ENCODE measurements at places on chromosomes 4 and X. TPM values are rescaled to one million over a fixed set of nuclear protein-coding genes. Genes with fewer than 3 reads are reported as not detected.

Gene SPIN2A
- 0.44 TPM for total RNA-seq

DNA sequence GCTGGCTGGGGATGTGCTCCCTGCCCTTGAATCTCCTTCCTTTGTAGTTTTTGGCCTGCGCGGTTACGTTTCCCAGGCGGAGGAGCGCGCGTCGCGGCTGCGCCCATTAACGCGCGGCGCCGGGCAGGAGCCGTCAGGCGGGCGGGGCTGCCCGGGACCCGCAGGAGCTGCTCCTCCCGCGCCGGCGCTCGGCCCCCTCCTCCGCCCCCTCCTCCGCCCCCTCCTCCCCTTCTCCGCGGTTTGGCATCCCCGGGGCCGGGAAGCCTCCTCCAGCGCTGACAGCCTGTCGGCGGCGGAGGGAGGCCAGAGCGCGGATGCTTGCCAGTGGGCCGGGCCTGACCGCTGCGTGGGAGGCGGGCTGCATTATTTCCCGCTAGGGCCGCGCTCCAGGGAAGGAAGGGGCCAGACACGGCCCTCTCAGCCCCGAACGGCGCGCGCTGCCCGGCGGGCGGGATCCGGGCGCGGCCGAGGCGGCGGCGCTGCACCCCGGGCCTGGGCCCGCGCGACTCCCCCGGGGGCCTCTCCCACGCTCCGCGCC lies at the start of gene DCLK2:
TSS of gene DCLK2 (plus strand) at position 405 of the 538 bp plus-strand sequence. CDS start 583 bp downstream, outside the sequence.
- peak; percentile 87 for DNase-seq

- DNase-seq: no peak
Measured at GRCh38 chr4:84697615-84698201, 114.8 kb downstream of the CDS1 start.

- no peak for DNase-seq
Measured at GRCh38 chrX:81255876-81256275, 54.0 kb downstream of the SH3BGRL start.

GRCh38 chr4:56680266-56680665 lies 830 bp downstream of the HOPX start:
- no peak for DNase-seq

DNA sequence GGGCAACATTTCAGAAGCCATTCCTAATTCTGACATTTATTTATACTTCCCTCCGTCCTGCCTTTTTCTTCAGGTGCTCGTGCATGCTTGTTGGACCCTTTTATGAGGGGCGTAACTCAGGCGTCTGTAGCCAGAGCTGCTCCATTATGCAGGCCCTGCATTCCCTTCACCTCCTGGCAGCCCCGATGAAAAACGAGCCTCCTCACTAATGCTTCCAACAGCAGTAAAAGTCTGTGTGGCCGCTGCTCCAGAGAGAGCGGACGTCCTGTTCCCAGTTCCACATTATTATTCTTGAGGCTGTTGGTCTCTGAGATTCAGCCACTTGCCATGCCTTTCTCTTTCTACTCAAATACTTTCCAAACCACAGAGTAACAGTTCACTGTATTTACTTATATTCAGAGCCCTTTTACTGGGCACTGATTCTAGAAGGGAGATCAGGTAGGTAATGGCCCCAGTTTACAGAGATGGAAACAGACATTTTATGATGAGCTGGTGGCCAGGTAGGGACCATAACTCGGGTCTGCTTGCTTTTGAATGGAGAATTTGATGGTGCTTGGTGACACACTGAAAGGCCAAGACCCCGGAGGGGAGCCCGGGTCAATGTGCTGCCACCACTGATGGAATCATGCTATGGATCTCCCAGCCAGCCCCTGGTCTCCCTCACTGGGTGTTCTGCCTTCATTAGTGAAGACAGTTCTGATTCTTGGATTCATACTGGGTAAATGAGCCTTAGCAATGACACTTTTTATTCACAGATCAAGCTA lies 101.0 kb downstream of the GATB start:
- no peak for DNase-seq
